ENCODE measurements at places on chromosomes 5 and 9. TPM values are rescaled to one million over a fixed set of nuclear protein-coding genes. Genes with fewer than 3 reads are reported as not detected.

DNA sequence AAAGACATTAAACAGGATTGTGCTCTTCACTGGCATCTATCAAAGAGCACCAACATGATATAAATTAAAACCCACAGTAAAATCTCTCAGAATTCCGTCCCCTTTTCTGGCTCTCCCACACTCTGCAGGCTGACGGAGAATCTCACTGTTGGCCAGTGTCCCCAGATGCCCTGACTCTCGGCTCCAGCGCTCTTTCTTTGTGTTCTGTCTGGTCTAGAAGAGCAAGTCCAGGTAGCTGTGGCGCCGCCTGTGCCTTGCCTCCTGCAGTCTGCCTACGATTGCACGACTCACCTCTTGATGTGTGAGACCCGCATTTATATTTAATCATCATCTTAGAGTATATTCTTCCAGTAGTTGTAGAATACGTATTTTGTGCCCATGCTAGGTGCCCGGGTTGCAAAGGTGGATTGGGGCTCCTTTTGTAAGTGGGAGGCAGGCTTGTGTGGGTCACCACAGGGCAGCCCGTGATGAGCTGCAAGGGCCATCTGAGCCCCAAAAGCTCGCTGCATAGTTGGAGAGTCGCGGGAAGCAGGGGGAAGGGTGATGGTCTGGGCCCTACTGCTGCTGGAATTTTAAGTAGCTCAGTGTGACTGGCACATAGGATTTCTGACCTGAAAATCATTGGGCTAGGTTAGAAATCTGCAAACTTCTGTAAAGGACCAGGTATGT lies 55.6 kb downstream of the EHMT1 start:
- no peak for DNase-seq

DNA sequence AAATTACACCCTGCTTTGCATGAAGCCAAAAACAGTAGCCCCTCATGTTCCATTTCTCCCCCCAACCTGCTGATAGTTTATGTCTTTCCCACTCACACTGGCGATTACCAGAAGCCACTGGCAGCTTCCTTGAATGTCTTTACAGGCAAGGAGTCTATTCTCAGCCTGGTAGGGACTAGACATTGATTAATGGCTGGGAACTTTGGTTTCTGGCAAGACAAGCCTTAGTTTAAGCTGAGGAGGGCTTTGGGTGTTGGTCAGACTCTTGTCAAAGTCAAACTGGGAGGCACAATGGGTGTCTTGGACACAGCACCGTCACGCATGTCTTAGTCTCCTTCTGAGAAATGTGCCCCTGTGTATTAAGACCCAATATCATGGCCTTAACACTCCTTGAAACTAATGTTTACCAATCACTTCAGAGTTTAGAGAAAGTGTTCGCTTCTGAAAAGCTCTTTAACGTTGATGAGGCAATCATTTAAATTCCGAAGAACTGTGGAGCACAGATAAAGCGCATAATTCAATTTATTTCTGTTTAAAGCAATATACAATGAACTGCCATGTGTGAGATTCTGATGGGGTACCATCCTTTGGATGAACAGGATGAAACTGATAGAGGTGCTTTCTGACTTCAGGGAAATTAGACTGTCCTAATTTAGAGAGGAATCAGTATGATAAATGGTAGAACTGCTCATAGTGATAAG lies 53.9 kb upstream of the CPEB4 start:
- DNase-seq, result no peak

DNA sequence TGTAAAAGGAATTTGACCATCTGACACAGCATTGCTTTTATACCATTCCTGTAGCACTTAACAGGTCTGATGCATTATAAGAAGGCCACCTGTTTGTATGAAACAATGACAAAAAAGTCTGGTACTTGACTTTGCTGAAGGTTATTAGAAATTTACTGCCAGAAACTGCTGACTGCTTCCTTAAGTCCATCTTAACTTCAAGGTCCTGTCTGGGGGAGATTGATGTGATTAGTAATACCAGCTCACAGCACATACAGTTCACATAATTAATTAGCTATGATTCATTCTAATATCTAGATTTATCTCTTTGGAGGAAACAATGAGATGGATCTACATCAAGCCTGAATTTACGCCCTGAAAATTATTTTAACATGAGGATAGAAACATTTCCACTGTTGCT lies 49.6 kb upstream of the TEK start:
- DNase-seq, result no peak

DNA sequence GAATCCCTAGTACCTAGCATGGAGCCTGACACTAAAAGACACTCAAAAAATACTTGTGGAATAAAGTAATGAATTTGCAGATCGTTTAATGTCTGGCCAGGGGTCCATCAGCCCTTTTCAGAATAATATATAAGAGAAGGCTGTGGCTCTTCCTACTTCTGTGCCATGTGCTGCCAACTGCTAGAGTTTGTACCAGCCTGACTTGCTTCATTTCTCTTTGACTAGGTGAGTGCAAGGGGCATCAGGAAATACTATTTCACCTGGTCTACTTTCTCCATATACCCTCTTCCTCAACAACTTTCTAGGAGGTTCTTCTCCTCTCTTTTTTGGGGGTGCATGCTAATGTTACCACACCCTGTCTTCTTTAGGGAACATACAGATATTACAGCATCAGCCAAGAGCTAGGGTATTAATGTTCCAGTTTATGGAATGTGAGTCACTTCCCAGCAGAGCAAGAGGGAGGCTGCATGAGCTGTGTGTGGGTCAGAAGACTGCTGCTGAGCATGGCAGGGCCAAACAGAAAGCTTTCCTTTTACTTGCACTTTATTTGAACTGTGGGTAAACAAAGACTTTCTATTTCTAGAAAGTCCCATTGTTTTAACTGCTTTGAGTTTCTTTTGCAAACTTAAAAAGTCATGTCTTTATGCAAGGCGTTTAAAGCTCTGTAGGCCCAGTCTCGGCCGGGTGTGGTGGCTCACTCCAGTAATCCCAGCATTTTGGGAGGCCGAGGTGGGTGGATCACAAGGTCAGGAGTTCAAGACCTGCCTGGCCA lies 158.9 kb downstream of the ADAMTSL1 start:
- DNase-seq, result no peak

Gene LYSMD3
- 14.3 TPM for polyA plus RNA-seq

Gene C5orf52
- polyA plus RNA-seq, result not detected

Gene GFI1B
- 0.56 TPM for polyA plus RNA-seq

Gene PCDHB7
- 3.2 TPM for polyA plus RNA-seq

DNA sequence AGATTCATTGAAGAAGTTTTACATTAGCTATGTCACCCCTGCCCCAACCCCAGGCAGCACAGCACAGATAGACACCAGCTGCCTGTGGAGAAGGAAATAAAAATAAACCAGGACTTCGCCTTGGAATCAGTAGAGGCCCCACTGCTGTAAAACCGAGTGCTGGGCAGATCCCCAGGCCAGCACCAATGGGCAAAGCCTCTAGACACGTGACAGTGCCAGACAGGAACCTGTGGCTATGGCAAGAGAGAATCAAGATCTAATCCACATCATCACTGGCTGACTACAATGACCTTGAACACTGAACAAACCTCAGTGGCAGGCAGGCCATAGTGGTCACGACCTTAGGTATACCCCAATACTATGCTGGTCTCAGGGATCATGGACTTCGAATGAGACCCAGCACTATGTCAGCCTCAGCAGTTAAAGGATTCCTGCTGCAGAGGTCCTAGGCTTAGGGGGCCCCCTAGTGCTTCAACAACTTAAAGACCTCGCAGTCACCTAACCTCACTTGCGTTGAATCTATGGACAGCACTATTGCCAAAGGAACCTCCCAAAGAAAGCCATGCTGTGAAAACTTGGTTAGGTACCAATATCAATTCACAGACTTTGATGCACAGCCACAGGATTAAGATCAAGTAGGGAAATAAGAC lies 2118.6 kb upstream of the C9orf72 start:
- DNase-seq, result no peak
